ENCODE measurements at places on chromosomes 7 and 10.

DNA sequence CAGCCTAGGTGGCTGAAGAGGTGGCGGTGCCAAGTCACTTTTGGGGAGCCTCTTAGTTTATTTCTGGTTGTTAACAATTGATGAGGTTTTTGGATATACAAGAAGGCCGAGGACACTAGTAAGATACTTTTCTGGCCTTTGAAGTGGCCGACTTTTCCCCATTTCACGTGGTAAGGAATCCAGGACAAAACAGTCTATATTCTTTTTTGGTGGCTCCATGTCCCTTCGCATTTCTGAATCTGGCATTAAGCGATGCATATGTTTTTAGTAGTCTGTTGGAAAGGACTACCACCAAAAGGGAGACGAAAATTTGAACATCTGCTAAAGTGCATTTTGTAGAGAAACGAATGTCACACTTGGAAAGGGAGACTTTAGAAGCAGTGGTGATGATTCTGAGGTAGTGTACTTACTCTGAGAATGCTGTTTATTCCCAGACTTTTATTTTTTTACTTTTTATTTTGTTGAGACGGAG lies 1.5 kb downstream of the MLLT10 start:
- DNase-seq, result no peak

GRCh38 chr7:65233409-65234034 lies 140.1 kb upstream of the ZNF92 start:
- DNase-seq, result no peak

- DNase-seq, result no peak
Measured at GRCh38 chr10:74290708-74291107, 139.7 kb downstream of the ADK start.

DNA sequence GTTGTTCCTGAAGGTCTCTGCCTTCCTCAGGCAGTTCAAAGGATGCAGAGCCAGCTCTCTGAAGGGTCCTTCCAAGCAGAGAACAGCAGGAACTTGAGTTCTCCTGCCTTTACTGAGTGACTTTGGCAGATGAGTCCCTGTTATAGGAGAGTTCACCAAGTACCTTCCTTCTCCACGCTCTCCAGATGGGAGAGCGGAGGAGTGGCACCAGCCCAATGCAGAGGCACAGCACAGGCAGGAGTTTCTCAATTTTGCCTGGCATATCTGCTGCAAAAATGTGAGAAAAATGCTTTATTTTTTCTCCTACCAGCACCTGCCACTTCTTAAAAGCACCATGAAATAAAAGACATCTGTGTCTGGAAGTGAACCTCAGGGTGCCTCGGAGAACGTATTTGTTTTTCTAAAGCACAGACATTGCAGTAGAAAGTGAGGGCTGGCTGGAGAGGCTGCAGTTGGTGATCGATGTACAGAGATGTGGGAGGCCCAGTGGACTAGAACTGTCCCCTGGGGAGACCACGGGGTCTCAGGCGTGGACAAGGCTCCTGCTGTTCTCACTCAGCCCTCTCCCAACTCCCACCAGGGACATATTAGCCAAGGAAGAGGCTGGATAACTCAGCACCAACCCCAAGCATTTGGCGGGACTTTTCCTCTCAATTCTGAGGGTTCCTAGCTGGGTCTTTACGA lies 174.5 kb downstream of the WDR37 start:
- no peak for DNase-seq

DNA sequence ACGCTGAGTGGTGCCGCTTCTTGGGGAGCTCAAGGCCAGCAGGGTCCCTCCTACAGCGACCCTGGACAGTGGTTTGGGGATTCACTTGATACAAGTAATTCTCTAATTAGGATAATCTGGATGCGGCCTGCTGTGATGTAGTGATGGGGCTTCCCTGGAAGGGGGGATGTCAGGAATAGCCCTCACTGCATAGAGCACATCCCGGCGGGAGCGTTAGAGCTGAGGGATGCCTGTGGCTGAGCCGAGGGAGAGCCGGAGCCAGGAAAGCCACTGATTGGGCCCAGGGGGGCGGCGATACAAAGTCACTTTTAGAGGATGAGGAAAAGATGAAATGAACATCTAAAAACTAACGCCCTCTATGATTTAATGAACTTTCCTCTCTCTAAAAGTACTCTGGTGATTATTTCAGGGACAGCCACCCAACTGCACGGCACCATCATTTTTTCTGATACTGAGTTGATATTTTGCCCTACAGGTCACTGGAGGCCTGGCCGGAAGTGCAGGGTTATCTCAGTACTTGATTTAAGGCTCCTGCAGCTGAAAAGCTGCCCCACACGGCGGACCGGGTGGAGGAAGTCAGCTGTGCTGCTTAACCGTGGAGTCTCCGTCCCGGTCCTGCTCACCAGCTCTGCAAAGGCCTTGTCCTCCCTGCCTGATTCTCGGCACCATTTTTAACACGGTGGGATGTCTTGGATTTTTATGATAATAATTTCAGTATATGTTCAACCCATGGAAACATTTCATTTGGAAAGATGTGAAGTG lies 518.8 kb downstream of the DNAJB6 start:
- DNase-seq, result no peak

- DNase-seq, result no peak
Measured at GRCh38 chr10:66783316-66783715, 142.5 kb upstream of the LRRTM3 start.

DNA sequence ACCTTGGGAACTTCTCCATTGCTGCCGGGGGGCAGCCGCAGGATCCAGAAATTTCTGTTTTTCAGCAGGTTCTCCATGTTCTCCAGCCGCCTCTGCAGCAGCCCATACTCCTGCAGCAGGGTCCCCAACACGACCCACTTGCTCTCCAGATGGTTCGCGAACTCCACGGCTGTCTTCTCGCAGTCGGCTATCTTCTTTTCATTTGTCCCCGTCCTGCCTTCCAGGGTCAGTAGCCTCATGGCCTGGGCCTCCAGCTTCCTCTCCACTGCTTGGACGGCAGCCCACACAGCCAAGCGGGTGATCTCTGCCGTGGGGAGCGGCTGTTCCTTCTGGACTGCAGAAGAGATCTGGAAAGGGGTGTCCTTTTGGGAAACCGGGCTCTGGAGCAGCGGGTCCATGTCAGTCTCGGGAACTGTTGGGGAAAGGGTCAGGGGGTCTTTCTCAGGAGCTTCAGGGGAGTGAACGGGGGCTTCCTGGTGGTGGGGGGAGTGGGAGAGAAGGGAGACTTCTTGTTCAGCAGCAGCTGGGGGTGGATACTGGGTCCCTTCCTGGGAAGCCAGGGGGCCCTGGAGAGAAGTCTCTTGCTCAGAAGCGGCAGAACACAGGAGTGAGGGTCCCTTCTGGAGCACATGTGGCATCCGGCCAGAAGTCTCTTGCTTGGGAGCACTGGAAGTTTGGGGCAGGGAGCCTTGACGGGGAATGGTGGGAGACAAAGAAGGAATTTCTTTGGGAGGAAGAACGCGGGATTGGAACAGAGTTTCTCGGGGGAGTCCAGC lies 5.5 kb downstream of the ZNF777 start:
- DNase-seq, result no peak

- no peak for DNase-seq
Measured at GRCh38 chr10:3774018-3774813, 10.8 kb downstream of the KLF6 start.
